ENCODE measurements at places on chromosomes 1 and 21.

DNA sequence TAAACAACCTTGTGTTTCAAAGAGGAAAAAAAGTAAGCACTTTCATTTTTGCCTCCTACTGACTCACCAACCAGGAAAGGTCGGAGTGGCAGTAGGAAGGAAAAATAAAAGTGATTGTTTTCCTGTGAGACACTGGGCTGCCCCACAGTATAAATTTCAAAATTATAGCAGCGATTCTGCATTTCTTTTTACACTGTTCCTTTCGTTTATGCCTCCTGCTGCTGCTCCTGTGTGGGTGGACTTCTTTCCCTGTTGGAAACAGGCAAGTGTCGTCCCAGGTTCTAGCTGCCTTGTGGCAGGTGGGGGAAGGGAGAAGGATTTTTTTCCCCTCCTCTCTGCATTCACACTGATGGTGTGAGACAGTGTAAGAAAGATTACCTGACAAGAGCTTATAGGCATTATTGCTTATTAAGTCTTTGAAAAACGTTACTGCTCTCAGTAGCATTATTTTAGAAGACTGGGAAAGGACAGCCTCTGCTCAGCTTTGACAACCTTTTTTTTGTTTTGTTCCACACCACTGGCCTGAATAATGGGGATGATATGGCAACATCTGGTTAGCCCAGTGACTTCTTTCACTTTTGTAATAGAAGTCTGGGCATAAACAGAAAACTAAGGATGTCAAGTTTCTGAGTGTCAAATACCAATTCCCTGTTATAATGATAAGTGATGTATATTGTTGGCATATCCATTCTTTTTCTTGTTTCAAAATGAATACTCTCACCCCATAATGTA lies 77.9 kb downstream of the NEK7 start:
- DNase-seq = no peak

- no peak for DNase-seq
These were observed 443.5 kb upstream of the B3GALT2 start for GRCh38 chr1:193629875-193630274.

DNA sequence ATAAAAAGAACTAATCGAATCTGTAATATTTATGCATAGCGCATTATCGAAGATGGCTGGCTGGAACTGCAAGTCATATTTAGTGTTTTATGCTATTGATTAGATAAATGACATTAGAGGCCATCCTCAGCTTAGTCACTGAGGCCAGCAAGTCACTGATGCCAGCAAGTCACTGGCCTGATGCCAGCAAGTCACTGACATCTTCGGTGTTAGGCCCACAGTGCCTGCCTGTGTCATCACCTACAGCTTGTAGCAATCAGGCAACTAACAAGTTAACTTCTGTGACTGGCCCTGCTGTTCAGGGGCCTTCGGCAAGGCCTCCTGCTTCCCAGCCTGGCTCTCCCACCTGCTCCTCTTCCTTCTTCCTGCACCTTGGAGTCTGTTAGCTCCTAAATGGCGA lies 65.6 kb upstream of the SCCPDH start:
- DNase-seq = no peak

DNA sequence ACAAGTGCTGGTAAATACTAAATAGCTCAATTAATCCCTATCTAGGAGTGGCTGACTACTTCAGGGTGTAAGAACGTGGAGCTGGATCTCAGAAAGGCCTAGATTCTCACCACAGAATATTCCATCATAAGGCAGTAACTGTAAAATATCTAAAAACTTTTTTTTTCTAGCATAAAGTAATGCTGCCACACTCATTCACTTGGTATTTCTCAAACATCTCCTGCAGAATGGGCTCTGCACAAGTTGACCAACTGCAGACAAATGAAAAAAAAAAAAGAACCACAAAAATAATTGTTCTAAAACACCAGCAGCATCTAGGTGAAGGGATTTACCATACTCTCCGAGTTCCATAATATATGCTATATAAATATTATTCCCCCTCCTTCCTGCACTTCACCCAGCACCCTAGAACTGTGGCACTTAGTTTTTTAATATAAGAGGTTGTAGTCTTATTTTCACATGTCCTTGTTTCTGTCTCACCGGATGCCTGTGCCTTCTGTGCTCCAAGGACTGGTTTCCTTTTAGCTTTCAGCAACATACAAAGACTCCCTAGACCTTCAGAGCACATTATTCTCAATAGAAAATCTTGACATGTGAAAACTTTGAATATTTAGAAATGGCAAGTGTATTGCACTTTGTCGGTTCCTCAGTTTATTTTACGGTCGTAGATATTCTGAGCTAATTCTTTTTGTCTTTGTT lies 8.9 kb downstream of the VSIG8 start:
- DNase-seq = no peak

DNA sequence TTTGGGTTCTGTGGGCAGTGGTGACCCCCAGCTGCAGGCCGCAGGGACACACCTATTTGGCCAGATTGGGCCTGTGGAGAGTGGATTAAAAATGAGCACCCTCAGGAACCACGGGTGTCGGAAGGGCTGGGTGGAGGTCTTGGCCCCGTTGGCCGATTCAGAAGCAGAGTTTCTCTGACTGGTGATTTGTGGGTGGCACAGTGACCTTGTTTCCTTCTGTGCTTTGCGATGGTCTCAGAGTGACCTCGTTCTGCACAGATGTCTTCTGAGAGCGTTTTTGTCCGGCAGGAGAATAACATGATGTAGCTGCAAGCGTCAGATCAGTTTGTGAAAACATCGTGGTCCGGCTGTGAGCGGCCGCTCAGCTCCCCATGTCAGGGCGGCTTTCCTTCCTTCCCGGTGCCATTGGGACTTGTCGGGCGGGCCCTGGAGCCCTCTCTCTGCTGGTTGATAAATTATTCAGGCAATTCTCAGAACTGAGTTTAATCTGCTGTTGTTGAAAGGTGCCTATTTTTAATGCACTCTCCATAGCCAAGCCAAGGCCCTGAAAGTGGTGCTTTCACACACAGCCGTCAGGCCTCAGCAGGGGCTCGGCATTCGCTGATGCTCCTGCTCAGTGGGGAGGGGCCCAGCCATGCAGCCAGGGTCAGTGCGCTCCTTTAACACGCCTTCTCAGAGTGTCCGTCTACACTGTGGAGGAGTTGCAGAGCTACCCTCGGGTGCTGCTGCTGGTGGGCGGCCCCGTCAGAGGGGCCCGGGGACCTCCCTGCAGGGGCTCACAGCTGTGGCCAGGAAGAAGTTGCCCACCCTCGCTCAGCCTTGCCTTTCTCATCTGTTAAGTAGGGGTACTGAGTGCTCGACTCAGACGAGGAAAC lies 26.8 kb downstream of the TRPM2 start:
- DNase-seq = no peak

- DNase-seq = no peak
These were observed 5.2 kb upstream of the PKNOX1 start for GRCh38 chr21:42969193-42969600.

DNA sequence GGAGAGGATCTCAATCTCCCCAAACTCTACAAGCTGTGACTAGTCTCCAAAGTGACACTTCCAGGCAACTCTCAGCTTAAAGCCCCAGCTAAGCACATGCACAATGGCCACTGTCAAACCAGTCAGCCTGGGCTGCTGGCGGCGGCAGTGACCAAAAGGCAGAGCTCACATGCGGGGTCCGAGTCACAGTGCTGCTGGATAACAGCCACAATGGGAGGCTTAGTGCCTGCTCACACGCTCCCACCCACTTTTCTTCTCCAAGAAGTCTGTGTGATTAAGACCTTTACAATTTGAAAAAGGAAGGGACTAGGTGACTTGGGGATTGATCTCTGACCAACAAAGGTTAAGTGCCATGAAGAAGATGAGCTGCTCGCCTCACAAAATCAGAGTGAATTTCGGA lies 16.8 kb downstream of the RIPK4 start:
- no peak for DNase-seq
